ENCODE measurements at places on chromosomes 2 and 18. TPM values are rescaled to one million over a fixed set of nuclear protein-coding genes. Genes with fewer than 3 reads are reported as not detected.

Gene FZD7
- 0.67 TPM for total RNA-seq

Gene ACADL
- total RNA-seq, result not detected

Gene DSG1
- not detected for total RNA-seq

DNA sequence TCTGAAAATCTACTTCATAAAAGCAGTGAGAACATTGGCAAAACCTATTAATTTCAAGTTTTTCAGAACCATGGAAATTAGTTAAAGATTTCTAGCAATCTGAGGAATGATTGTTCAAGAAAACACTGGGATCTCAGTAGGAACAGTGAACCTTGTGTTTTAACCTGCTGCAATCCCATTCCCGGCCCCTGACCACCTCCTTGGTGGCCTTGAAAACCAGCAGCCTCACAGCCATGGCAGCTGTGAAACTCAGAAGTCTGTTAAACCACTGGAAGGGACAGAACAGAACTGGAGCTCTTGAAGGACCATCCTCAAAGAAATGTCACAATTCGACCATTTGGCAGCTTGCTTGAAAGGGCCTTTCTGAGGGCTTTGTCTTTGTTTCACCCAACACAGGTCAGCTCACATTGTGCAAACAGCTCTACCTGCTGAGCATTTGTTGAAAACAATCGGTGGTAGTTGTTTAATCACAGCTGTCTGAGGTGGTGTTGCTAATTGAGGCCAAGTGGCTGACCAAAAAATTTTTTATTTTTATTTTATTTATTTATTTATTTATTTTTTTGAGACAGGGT is 25.8 kb downstream of the NEDD4L start:
- H3K4me1 ChIP-seq, result peaks cover 6% of the 10 kb centered on the region
- no peaks in the 10 kb centered on the region for H3K36me3 ChIP-seq
- H3K27ac ChIP-seq, result no peak overlapping the region
- no peak for DNase-seq
- no peaks in the 10 kb centered on the region for H3K27me3 ChIP-seq

DNA sequence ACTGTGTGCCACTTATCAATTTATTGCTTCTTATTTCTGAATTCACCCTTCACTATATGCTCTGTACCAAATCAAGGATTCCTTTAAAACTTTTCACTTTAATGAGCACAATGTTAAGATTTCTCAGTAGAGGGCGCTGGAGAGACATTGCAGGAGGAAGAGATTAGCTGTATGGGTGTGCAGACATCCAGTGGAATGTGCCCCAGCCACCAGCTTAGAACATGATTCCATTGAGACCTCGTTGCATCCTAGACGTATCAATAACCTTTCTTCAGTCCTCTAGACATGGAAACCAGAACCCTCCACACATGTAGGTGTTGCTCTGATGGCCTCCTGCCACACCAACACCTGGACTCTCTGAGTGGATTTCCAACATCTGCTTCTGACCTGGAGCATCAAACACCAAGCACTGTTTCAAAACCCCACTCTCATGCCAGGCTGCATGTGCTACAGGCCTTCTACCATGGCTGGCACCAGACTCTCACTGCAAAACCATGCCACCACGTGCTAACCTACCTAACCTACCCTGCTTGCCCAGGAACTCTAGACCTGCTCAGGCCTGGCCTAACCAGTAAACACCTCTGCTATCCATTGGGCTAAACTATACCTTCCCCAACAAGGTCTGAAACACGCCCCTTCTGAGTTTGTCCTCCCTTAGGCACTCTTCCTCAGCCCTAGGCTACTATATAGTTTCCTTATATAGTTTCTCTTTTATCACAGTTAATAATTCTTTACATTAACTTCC is 633.2 kb upstream of the PKDCC start:
- peak; percentile 67 for DNase-seq
- H3K27me3 ChIP-seq, result peaks cover 5% of the 10 kb centered on the region
- no peak overlapping the region for H3K27ac ChIP-seq
- peaks cover 7% of the 10 kb centered on the region for H3K4me1 ChIP-seq
- no peaks in the 10 kb centered on the region for H3K36me3 ChIP-seq

DNA sequence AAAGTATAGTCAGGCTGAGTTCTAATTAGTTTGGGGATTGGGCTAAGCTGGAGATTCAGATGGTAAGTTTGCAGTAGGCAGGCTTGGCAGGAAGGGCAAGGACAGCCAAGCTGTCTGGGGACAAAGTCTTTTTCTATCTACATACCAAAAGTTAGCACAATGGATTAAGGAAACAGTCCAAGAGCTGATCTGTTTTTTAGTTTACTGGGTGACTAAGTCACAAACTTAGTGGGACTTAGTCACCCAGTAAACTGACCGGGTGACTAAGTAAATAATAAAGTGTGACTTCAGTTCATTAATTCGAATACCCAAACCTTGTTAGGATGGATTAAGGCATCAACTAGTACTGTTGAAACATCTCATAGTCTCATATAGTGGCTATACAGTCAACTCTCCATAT is 1386.0 kb upstream of the CELF4 start:
- H3K27ac ChIP-seq, result no peak overlapping the region
- no peak overlapping the region for H3K4me3 ChIP-seq
- no peak for DNase-seq
- H3K36me3 ChIP-seq, result peaks cover 4% of the 10 kb centered on the region

GRCh38 chr18:37483221-37483971 is 82.2 kb downstream of the CELF4 start:
- H3K36me3 ChIP-seq, result no peaks in the 10 kb centered on the region
- no peak overlapping the region for H3K27ac ChIP-seq
- no peak for DNase-seq

DNA sequence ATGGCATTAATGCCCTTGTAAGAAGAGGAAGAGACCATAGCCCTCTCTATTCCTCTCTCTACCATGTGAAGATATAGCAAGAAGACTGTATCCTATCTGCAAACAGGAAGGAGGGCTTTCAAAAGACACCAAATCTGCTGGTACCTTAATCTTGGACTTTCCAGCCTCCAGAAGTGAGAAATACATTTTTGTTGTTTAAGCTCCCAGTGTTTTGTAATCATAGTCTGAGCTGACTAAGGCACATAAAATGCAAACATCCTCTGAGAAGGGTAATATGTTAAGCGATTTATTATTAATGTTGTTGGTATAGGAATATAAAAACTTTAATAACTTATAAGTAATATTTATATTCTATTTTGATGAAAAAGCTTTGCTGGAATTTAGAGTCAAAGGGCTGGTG is 559.8 kb downstream of the SUCLG1 start:
- H3K36me3 ChIP-seq, result no peaks in the 10 kb centered on the region
- no peak for DNase-seq
- no peaks in the 10 kb centered on the region for H3K4me1 ChIP-seq
- no peaks in the 10 kb centered on the region for H3K27me3 ChIP-seq

DNA sequence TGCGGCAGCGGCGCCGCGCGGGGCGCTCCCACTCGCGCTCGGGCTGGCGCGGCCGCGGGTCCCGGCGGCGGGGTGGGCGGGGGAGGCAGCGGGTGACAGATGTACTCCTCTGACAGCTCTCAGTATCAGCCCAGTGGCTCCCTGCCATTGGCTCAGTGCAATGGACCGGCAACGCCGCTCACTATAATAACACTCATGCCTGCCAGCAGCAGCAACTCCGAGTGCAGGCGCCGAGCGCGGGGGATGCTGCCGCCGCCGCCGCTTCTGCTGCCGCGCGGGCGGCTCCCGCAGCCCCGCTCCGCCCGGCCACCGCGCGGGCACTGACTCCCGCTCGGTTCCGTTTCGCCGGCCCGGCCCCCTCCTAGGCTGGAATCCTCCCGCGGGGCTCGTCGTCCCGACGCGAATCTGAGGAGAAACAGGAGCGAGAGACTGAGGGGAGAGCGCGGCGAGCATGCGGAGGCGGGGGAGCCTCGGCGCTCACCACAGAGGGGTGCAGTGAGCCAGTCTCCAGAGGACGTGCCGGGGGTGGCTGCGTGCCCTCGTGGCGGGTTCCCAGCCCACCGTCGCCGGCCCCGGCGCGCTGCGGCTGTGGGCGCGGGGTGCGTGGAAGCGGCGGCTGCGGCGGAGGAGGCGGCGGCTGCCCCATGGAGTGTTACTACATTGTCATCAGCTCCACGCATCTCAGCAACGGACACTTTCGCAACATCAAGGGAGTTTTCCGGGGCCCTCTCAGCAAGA is at the start of gene ZNF804A:
Gene ZNF804A, plus strand, starts transcription at position 214 of the 738 bp plus-strand sequence. Its CDS starts 431 bp downstream, at position 645.
- no peak for DNase-seq
- no peaks in the 10 kb centered on the region for H3K4me1 ChIP-seq
- H3K27me3 ChIP-seq, result peaks cover 22% of the 10 kb centered on the region
- H3K36me3 ChIP-seq, result peaks cover 8% of the 10 kb centered on the region
- peak within 1 kb of the TSS; percentile 63 for H3K4me3 ChIP-seq

- H3K27ac ChIP-seq, result no peak overlapping the region
- H3K36me3 ChIP-seq, result peaks cover 24% of the 10 kb centered on the region
- H3K4me3 ChIP-seq, result no peak overlapping the region
- H3K27me3 ChIP-seq, result no peaks in the 10 kb centered on the region
- no peaks in the 10 kb centered on the region for H3K4me1 ChIP-seq
These were observed 54.7 kb downstream of the UGGT1 start for GRCh38 chr2:128145651-128146050.

DNA sequence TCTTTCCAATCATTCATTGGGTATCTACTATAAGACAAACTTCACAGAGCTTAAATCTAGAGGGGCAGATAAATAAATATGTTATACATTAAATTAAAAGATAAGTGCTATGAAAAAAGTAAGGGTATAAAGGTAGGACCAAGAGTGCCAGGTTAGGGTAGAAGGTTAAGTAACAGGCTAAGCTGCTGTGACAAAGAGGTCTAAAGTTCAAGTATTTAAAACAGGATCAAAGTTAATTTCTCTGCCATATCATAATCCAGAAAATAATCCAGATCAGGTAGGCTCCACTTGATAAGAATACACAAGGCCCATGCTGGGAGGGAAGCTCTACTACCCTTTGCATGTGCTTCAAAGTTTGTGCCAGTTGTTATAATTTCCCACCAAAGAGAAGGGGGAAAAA is 115.6 kb downstream of the DYM start:
- peaks cover 26% of the 10 kb centered on the region for H3K4me1 ChIP-seq
- H3K4me3 ChIP-seq, result no peak overlapping the region
- H3K36me3 ChIP-seq, result no peaks in the 10 kb centered on the region

- no peak overlapping the region for H3K4me3 ChIP-seq
- no peaks in the 10 kb centered on the region for H3K4me1 ChIP-seq
- no peak overlapping the region for H3K27ac ChIP-seq
- DNase-seq, result no peak
- H3K36me3 ChIP-seq, result no peaks in the 10 kb centered on the region
- H3K27me3 ChIP-seq, result peaks cover 13% of the 10 kb centered on the region
These were observed 321.7 kb upstream of the REV1 start for GRCh38 chr2:99811544-99811943.

GRCh38 chr2:100744589-100744988 is 75.3 kb upstream of the NPAS2 start:
- no peak overlapping the region for H3K27ac ChIP-seq
- peaks cover 46% of the 10 kb centered on the region for H3K27me3 ChIP-seq
- no peak overlapping the region for H3K4me3 ChIP-seq
- DNase-seq, result no peak
- H3K4me1 ChIP-seq, result peaks cover 5% of the 10 kb centered on the region
- no peaks in the 10 kb centered on the region for H3K36me3 ChIP-seq

DNA sequence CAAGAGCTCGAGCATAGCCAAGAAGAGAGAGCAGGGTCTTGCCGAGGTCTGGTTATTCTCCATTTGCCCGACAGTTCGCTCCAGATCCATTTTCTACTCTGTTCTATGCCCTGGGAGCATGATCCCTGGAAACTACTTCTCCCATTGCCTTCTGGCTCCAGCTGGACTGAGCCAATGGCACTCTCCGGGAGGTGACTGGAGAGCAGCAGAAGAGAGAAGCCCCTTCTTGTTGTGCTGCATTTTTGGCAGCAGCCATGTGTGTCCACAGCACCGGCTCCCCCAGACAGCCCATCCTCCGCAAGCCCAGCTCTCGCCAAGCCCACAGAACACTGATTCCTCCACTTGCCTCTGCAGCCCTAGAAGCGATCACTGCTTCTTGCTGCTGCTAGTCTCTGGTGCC is 345.5 kb downstream of the TNS1 start:
- H3K27me3 ChIP-seq, result peaks cover 8% of the 10 kb centered on the region
- no peaks in the 10 kb centered on the region for H3K36me3 ChIP-seq
- H3K4me3 ChIP-seq, result no peak overlapping the region

DNA sequence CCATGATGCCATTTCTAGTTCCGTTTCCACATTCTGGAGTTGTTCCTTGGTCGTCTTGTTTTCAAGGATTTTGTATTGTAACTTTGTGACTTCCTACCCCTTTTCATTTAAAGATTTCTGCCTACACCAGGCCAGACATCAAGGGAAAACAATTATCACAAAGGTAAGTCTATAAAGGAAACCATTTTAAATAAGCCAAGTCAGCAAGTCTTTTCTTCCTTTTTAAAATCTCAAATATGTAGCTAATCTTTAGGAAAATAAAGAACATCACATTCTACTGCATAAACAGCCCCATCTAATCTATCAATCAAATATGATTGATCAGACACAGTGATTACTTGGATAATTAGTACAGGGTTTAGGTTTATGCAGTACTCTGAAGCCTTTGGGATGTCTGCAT is 35.8 kb upstream of the INSIG2 start:
- H3K4me3 ChIP-seq, result no peak overlapping the region
- no peak for DNase-seq
- H3K36me3 ChIP-seq, result no peaks in the 10 kb centered on the region
- no peak overlapping the region for H3K27ac ChIP-seq
- H3K27me3 ChIP-seq, result peaks cover 24% of the 10 kb centered on the region

DNA sequence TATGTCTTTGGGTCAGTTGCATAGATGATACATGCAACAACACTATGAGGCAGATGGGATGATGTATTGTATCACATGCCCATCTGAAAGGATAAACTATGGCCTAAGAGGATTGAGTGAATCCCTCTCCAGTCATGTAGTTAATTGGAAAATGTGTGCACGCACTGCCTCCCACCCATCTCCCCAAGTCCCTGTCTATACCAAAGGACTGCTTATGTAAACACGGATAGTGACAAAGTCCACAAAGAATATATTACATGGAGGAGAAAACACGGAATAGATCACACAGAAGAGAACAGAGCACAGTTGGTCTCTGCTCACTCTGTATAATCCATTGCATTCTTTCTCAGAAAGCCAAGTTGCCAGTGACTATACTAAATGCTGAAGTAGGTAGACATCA is 82.4 kb downstream of the NCKAP5 start:
- no peaks in the 10 kb centered on the region for H3K4me1 ChIP-seq
- no peaks in the 10 kb centered on the region for H3K27me3 ChIP-seq
- no peak overlapping the region for H3K27ac ChIP-seq
- no peak overlapping the region for H3K4me3 ChIP-seq
- DNase-seq, result no peak
- no peaks in the 10 kb centered on the region for H3K36me3 ChIP-seq

DNA sequence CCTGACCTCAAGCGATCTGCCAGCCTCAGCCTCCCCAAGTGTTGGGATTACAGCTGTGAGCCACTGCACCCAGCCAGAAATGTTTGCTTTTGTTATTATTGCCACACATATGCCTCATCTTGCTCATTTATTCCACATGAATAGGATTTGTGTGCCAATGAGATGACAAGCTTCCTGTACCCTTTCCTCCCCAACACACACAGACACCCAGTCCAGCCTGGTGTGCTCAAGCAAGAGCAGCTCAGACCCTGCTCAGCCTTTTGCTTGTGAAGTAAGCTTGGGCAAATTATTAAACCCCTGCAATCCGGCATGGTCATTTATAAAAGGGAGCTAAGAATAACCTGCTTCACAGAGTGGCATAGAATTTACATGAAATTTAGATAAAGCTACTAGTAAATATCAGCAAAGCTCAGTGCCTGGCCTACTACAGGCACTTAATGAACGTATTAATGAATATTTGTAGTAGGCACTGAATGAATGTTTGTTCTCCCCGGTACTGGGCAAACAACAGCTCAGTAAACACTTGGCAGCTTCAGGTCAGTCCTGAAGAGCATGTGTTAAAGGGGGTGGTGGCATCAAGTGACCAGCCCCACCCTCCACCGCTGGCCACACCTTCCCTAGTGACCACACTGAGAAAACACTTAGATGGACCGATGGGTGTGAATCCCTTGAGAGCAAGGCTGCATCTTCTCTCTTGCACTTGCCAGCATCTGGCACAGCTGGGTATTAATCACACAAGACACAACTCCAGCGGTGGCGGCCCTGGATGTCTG is 280.2 kb downstream of the SRBD1 start:
- peaks cover 6% of the 10 kb centered on the region for H3K27me3 ChIP-seq
- no peaks in the 10 kb centered on the region for H3K4me1 ChIP-seq
- H3K36me3 ChIP-seq, result no peaks in the 10 kb centered on the region

Data from natural killer cell treated with Interleukin-12 subunit alpha and Interleukin-12 subunit beta and Interleukin-15 and Interleukin-18, amount 100 ng/mL, for 72 hours (primary cell).